ENCODE measurements at places on chromosomes 11 and 22. TPM values are rescaled to one million over a fixed set of nuclear protein-coding genes. Genes with fewer than 3 reads are reported as not detected.

Gene IL17REL
- total RNA-seq: 0.09 TPM

Gene MMP8
- total RNA-seq: not detected

Gene UCP2
- 452 TPM for total RNA-seq

DNA sequence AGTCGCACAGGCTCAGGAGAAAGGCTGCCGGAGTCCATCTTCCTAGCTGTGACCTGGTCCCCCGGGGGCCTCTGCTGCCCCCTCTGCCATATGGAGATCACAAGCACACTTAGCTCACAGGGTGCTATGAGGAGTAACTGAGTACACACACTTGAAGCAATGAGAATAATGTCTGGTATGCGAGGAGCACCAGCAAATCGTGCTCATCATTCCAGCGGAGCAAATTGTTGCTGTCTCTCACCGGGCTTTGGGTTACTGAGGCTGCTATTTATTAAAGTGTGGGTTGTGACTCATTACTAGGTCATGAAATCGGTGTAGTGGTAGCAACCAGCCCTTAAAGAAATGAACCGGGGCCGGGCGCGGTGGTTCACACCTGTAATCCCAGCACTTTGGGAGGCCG lies 48.1 kb upstream of the EIF3D start:
- H3K36me3 ChIP-seq: no peaks in the 10 kb centered on the region
- no peak for DNase-seq
- no peaks in the 10 kb centered on the region for H3K27me3 ChIP-seq
- no peaks in the 10 kb centered on the region for H3K4me1 ChIP-seq
- no peak overlapping the region for H3K4me3 ChIP-seq
- no peak overlapping the region for H3K27ac ChIP-seq

DNA sequence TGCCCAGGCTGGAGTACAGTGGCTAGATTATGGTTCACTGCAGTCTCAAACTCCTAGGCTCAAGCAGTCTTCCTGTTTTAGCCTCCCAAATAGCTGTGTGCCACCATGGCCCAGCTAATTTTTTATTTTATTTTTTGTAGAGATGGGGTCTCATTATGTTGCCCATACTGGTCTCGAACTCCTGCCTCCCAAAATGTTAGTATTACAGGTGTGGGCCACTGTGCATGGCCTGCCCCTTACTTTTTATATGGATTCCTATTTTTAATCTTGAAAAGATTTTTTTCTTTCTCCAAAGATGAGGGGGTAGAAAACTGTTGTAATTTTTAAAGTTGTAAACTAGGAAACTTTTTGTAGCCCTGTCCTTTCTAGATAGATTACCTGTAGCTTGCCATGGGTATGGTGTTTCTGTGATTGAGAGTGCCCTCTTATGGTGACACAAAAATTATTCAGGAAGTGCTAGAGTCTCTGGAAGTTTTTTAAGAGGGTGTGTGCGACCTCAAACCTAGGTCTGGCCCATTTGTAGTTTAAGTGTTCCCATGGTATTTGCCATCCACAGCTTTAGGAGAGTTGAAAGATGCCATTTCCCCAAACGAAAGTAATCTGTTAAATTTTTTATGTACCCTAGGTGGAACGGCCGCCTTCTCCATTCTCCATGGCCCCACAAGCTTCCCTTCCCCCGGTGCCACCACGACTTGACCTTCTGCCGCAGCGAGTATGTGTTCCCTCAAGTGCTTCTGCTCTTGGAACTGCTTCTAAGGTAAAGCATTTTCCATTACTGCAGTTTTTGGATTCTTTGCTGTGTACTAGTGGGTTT lies 32.4 kb downstream of the MCAM start:
- peaks cover 40% of the 10 kb centered on the region for H3K36me3 ChIP-seq
- H3K4me3 ChIP-seq: no peak overlapping the region
- peak overlapping the region; percentile 48 for H3K27ac ChIP-seq
- DNase-seq: peak; percentile 78

DNA sequence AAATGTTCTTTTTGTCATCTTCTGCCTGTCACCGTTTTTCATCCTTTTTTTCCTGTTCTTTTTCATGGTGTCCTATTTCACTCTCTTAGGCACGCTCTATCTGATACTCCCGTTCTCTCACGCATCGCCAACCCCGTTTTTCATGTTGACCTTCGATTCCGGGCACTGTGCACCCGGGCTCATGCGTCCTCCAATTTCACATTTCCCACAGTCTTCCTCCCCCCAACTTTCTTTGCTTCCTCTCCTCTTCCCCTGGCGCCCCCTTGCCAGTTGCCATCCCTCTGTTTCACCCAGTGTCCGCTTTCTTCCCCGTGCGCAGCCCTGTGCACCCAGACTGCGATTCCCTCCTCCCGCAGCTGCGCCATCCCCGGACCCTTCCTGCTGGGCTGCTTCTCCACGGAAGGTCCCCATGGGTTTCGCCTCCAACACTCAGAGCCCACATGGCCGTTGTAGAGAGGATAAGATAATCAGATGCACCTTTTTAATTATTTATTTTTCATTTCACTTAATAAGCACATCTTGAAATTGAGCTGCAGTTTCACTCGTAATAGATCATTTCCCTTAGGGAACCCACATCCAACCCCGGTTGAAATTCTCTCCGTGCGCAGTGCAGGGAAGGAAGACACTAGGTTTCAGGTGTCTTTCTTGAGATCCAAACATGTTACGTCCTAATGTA lies 791.1 kb downstream of the NTM start:
- no peak overlapping the region for H3K27ac ChIP-seq
- H3K4me3 ChIP-seq: no peak overlapping the region
- no peaks in the 10 kb centered on the region for H3K4me1 ChIP-seq

GRCh38 chr11:69921128-69922014 lies 102.2 kb upstream of the FGF3 start:
- peaks cover 5% of the 10 kb centered on the region for H3K4me1 ChIP-seq
- no peak overlapping the region for H3K27ac ChIP-seq
- H3K4me3 ChIP-seq: no peak overlapping the region
- no peak for DNase-seq
- H3K36me3 ChIP-seq: no peaks in the 10 kb centered on the region

DNA sequence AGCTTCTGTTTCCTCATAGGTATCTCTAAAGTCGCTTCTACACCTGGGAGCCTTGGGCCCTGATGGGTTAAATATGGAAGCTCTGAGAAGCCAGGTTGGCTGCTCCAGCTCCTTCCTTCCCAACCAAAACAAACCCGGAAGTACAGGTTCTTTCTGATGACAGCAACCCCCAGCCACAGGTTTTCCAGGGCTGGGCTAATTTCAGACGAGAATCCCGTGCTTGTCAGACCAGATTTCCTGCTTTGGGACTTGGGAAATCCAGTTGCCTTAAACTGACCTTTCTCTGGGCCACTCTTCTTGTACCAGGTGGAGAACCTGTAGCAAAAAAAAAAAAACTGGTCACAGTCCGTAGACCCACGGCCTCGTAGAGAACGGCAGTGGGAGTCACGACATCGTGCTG lies 51.9 kb downstream of the RBX1 start:
- H3K36me3 ChIP-seq: no peaks in the 10 kb centered on the region
- H3K4me1 ChIP-seq: peaks cover 2% of the 10 kb centered on the region
- DNase-seq: no peak
- H3K27ac ChIP-seq: no peak overlapping the region
- H3K27me3 ChIP-seq: peaks cover 11% of the 10 kb centered on the region

- no peaks in the 10 kb centered on the region for H3K36me3 ChIP-seq
- no peaks in the 10 kb centered on the region for H3K4me1 ChIP-seq
- DNase-seq: no peak
- H3K4me3 ChIP-seq: no peak overlapping the region
- peaks cover 2% of the 10 kb centered on the region for H3K27me3 ChIP-seq
These were observed 35.3 kb upstream of the KIRREL3 start for GRCh38 chr11:127035824-127036223.

- peaks cover 3% of the 10 kb centered on the region for H3K27me3 ChIP-seq
- H3K4me3 ChIP-seq: no peak overlapping the region
- no peaks in the 10 kb centered on the region for H3K4me1 ChIP-seq
- H3K27ac ChIP-seq: no peak overlapping the region
- H3K36me3 ChIP-seq: no peaks in the 10 kb centered on the region
These were observed 346.0 kb upstream of the C11orf87 start for GRCh38 chr11:109075976-109076375.

DNA sequence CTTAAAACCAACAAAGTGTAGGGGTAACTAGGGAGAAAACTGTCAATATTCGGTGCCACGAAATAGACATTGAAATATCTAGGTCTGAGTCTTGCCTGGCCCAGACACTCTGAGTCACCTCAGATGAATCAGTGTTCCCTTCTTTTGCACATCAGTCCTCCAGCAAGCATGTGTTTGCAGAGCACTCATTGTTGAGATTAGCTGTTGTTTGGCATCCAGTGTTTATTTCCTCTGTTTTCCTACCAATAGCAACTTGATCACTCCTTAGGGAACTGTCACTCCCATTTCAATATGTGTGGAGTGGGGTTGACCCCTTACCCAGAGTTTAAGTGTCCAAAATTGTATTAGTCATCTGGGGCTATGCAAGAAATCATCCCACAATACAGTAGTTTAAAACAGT lies 4.7 kb upstream of the ASCC2 start:
- no peaks in the 10 kb centered on the region for H3K27me3 ChIP-seq
- H3K4me3 ChIP-seq: no peak overlapping the region
- H3K27ac ChIP-seq: no peak overlapping the region
- peaks cover 3% of the 10 kb centered on the region for H3K36me3 ChIP-seq
- H3K4me1 ChIP-seq: peaks cover 10% of the 10 kb centered on the region

- H3K36me3 ChIP-seq: no peaks in the 10 kb centered on the region
- H3K4me3 ChIP-seq: peak overlapping the region; percentile 44
- peak; percentile 75 for DNase-seq
- H3K4me1 ChIP-seq: peaks cover 9% of the 10 kb centered on the region
These were observed 15.4 kb downstream of the FAM83F start for GRCh38 chr22:40009951-40010671.

- H3K36me3 ChIP-seq: peaks cover 62% of the 10 kb centered on the region
- no peak overlapping the region for H3K4me3 ChIP-seq
- DNase-seq: no peak
These were observed 4.3 kb downstream of the RELA start for GRCh38 chr11:65658174-65659021.

- DNase-seq: no peak
- no peaks in the 10 kb centered on the region for H3K36me3 ChIP-seq
- H3K27me3 ChIP-seq: peaks cover 40% of the 10 kb centered on the region
- H3K4me3 ChIP-seq: peak overlapping the region; percentile 43
- peaks cover 4% of the 10 kb centered on the region for H3K4me1 ChIP-seq
These were observed 1.8 kb upstream of the DUSP8 start for GRCh38 chr11:1573903-1574237.

DNA sequence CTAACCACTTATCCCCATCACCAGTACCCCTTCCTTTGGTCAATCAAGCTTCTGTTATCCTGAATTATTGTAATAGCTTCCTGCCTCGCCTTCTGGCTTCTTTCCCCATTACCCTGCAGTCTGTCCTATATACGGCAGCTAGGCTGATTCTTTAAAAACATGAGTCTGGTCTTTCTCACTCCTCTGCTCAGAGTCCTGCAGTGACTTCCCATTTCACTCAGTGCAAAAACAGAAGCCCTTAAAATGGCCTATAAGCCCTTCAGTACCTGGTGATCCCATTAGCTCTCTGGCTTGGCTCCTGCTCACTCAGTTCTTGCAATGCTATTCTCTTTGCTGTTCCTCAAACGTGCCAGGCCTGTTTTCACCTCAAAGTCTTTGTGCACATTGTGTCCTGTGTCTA lies 58.4 kb downstream of the JRKL start:
- peaks cover 18% of the 10 kb centered on the region for H3K27me3 ChIP-seq
- H3K27ac ChIP-seq: no peak overlapping the region
- no peak overlapping the region for H3K4me3 ChIP-seq
- H3K36me3 ChIP-seq: no peaks in the 10 kb centered on the region
- DNase-seq: no peak

DNA sequence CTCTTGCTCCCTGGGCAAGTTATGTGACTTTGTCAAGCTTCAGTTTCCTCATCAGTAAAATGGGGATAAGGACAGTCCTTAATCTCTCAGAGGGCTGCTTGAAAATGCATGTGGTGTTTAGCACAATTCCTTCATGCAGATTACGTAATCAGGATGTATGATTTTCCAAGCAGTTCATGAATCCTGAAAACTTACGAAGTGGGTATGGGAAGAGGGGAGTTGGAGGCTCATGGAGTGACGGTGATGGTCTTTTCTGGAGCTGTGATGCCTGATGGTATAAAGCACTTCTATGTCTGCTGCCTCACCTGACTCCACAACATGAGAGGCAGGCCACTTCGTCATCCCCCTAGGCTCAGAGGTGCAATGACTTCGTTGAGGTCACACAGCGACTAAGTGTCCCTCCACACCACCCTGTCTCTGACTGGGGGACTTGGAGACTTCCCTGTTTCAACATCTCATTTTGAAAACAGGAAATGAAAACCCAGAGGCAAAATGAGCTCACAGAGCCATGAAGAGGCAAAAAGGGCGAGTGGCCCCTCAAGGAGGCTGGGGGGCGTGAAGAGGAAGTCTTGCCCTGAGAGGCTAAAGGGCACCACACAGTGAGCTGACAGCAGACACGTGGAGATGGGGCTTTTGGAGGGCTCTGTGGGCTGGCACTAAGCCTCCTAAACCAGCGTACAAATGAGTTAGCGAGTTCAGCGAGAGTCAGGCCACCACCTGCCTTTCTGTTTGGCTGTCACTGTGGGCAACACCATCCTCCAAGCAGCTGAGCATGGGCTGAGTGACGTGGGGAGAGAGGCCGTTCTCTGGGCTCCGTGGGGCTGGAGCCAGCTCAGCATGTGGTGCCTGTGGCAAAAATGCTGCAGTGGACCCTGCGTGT lies 10.1 kb downstream of the MCM5 start:
- no peak overlapping the region for H3K4me3 ChIP-seq
- no peak for DNase-seq
- peaks cover 70% of the 10 kb centered on the region for H3K36me3 ChIP-seq
- H3K4me1 ChIP-seq: peaks cover 27% of the 10 kb centered on the region
- H3K27me3 ChIP-seq: no peaks in the 10 kb centered on the region

- no peak overlapping the region for H3K4me3 ChIP-seq
- peaks cover 11% of the 10 kb centered on the region for H3K36me3 ChIP-seq
- no peaks in the 10 kb centered on the region for H3K27me3 ChIP-seq
These were observed 65.8 kb downstream of the PARVB start for GRCh38 chr22:44089717-44090570.

GRCh38 chr11:1129143-1129610 lies 28.6 kb upstream of the MUC5AC start:
- no peak overlapping the region for H3K27ac ChIP-seq
- H3K4me3 ChIP-seq: no peak overlapping the region
- no peak for DNase-seq
- no peaks in the 10 kb centered on the region for H3K4me1 ChIP-seq

DNA sequence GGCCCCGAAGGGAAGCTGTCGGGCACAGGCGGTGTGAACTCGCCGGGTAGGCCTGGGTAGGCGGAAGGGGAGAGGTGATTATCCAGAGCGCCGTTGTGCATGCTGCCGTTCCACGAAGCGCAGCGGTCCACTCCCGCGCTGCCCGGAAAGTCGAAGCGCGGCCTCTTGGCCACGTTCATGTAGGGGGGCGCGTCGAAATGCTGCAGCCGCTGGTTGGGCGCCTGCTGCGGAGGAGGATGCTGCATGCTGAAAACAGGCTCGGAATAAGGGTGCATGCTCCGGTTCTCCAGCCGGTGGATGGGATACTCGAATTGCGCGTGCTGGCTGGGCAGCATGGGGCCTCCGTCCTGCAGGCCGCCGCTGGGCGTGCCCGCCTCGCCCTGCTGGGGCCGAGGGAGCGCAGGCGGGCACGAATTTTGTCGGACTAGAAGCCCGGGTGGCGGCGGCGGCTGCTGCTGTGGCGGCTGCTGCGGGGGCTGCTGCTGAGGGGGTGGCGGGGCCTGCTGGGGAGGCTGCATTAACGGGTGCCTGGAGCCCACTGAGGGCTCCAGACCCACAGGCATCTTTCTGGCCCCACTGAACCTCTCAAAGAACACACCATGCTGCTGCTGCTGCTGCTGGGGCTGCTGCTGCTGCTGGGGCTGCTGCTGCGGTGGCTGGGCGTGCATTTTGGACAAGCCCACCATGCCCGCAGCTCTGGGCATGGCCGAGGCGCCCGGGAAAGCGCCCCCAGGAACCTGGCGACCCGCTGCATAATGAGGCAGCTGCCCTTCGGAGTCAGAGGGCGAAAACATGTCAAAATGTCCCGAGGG lies 2.3 kb downstream of the MN1 start:
- peaks cover 22% of the 10 kb centered on the region for H3K27me3 ChIP-seq
- no peak overlapping the region for H3K27ac ChIP-seq
- H3K4me1 ChIP-seq: peaks cover 7% of the 10 kb centered on the region
- DNase-seq: no peak
- H3K4me3 ChIP-seq: no peak overlapping the region
